Heart right ventricle (tissue), 16 donors: ENCODE measurements at places on chromosomes 7 and 10.
A peak's percentile ranks its signal among the peaks of the same experiment; 100 is the strongest.

DNA sequence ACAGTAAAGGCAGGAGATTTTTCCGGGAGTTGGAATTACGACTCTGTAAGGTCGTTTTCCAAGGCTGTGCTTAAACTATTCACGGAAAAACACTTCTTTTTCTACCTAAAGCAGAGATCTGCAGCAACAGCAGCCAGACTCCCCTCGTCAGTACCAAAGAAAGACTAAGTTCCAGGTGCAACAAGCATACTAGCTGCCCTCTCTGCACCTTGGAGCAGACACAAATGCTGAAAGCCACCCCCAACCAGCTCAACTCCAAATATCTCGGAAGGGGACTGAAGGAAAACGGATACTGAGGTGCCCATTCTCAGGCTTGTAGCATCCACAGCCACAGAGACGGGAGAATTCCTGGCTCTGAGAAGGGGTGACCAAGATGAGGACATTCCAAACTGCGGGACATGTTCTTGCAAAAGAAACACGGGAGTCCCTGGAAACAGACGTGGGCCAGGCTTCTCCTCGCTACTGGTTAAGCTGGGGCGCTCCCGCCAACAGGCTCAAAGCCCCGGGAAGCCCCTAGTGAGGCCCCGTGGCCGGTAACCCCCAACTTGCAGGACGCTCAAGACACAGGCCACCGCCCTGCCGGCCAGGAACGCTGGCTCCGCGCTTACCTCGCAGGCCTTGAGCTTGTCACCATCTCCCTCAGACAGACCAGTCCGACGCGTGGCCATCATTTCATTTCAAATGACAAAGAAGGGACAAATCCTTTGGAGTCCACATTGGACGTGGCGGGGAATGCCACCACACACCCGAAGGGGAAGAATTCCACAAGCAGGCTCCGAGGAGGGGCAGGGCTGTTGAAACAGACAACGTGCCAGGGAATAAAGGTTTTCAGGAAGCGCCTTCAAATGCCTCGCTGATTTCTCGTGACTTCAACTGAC is 2.2 kb downstream of the ARHGAP21 start:
- peak overlapping the region; percentile 99 for H3K27ac ChIP-seq
- peaks cover 36% of the 10 kb centered on the region for H3K4me1 ChIP-seq
- peak; percentile 12 for DNase-seq
- peak overlapping the region; percentile 94 for H3K4me3 ChIP-seq
- H3K36me3 ChIP-seq: peaks cover 7% of the 10 kb centered on the region

DNA sequence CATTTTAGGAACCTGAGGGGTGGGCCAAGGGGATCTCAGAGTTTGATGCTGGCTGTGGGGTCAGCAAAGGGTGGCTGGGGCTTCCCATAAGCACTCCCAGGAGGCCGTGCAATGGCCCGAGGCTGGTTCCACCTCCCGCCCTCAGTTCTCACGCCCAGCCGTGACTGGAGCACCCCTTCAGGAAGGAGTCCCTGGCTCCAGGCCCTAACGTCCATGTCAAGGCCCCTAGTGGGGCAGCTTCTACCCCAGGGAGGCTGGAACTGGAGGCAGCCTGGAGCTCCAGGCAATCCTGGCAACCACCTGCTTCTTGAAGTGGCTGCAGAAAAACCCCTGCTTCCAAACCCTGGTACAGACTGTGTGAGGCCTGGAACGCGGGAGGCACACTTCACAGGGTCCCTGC is 165.5 kb downstream of the DIP2C start:
- H3K4me1 ChIP-seq: peaks cover 25% of the 10 kb centered on the region
- no peaks in the 10 kb centered on the region for H3K36me3 ChIP-seq
- DNase-seq: no peak
- H3K27ac ChIP-seq: no peak overlapping the region
- H3K27me3 ChIP-seq: no peaks in the 10 kb centered on the region

DNA sequence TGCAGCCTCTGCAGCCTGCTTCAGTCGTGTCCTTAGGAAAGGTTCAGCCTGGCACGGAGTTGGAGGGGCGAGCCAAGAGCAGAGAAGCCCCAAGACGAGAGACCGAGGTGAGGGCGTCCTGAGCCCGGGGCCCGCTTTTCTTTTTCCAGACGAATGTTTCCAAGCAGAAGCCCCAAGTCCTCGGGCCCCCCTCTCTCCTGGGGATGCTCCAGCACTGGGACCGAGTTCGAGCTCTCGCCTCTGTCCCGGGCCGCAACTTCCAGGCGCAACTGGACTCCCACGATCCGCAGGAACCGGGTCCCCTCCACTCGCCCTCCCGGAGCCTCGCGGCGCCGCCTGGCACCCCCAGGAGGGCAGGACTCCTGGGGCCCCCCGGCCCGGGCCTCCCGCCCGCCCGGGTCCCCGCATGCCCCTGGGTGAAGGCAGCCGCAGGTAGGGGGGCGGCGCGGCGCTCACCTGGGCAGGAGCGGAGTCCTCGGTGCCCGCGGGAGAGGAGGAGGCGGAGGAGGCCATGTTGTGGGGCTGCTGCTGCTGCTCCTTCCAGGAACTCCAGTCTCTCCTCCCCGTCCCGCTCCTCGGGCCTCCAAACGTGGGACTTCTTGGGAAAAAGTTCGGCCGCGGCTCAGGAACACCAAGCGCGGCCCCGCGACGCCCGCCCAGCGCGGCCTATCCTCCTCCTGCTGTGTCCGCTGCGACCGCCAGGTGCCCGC is 45.3 kb upstream of the CDK1 start:
- DNase-seq: peak; percentile 12
- no peak overlapping the region for H3K27ac ChIP-seq
- peaks cover 57% of the 10 kb centered on the region for H3K27me3 ChIP-seq

GRCh38 chr7:43669286-43670081 is 59.8 kb downstream of the COA1 start:
- no peaks in the 10 kb centered on the region for H3K36me3 ChIP-seq
- no peak overlapping the region for H3K27ac ChIP-seq
- H3K4me1 ChIP-seq: peaks cover 23% of the 10 kb centered on the region
- H3K27me3 ChIP-seq: no peaks in the 10 kb centered on the region

DNA sequence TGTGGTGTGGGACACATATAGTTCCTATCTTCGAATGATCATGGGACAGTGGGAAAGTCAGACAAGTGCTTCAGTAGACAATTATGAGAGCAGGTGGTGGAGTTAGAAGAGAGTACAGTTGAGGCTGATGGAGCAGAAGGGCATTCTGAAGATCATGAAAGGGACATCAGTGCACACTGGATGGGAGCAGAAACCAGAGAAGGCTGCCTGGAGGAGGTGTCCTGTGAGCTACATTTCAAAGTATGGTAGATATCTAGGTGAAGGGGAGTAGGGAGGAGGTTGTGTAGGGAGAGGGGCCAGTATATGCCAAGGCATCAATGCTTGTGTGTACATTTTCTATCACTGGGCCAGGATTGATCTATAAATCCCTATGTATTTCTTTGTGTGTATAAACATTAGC is 100.2 kb upstream of the PDCD4 start:
- H3K4me3 ChIP-seq: no peak overlapping the region
- no peaks in the 10 kb centered on the region for H3K36me3 ChIP-seq
- no peaks in the 10 kb centered on the region for H3K27me3 ChIP-seq
- peak overlapping the region; percentile 15 for H3K27ac ChIP-seq
